ENCODE measurements at places on chromosomes 6 and 20.

DNA sequence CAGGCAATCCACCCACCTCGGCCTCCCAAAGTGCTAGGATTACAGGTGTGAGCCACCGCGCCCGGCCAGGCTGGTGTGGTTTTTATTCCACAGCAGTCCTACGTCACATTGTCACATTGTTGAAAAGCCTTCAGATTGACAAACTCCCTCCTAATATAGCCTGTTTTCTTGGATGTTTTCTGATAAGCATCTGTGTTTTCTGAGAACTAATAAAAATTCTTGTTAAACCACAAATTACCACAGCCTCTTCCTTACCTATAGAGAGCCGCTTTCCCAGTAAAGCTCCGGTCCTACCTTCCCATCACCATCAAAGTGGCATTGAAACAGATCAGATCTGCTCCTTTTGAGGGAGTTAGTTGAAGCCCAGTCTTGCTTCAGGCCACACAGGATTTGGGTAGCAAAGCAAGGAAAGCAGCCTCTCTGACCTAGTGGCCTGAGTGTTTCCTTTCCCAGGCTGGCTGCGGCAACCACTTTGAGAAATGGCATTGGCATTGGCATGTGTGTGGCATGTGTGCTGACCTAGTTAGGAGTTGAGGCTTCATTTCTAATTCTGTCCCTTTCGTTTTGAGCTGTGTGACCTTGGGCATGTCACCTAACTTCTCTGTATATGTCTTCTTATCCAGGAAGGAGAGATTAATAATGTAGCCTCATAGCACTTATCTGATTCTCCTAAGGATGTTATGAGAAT lies 1.7 kb upstream of the PKIG start:
- no peak for DNase-seq

DNA sequence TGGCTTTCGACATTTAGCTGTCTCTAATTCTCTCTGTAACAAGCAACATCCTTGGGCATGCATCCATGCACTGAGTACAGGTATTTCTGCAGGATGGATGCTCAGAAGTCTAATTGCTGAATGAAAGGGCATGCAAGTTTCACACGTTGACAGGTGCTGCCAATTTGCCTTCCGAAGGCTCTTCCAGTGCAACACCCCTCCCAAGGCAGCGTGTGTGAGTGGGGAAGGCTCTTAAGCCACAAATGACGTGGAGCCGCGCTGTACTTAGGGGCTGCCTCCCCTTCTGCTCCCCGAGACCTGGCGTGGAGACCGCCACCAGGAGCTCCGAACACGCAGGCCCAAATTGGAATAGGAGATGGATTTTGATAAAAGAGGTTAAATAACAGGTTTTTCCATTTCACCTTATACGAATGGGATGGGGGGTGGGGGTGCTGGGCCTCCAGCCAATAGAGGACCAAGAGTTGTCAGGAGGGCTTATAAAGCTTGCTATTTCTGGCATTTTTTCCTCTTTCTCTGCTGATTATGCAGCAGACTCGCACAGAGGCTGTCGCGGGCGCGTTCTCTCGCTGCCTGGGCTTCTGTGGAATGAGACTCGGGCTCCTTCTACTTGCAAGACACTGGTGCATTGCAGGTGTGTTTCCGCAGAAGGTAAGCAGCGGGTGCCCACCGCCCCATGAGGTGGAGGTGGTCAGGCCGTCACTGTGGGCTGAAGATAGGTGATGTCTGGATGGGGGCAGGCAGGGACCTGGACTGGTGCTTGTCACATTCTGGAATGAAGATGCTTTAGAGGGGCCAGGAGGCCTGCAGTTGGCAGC lies 30.9 kb downstream of the TOX2 start:
- DNase-seq, result no peak

DNA sequence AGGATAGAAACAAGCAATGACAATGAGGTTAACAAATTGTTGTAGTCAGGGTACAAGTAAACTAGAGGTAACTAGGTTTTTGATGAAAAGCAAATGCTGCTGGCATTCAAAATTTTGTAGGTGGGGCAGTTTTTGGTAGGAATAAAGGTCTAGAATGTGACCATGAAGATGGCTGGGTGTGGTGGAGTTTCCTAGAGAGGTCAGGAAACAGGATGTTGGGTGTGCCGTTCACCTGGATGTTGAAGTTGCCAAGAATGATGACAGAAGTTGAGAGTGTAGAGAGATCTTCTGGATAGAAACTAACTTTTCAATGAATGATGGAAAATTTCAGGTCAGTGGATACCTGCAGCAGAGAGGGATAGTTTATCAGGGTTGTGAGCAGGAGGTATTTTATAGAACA lies 22.7 kb downstream of the MAPK14 start:
- no peak for DNase-seq

- DNase-seq, result no peak
These were observed 22.0 kb upstream of the RIPK1 start for GRCh38 chr6:3046295-3046694.

DNA sequence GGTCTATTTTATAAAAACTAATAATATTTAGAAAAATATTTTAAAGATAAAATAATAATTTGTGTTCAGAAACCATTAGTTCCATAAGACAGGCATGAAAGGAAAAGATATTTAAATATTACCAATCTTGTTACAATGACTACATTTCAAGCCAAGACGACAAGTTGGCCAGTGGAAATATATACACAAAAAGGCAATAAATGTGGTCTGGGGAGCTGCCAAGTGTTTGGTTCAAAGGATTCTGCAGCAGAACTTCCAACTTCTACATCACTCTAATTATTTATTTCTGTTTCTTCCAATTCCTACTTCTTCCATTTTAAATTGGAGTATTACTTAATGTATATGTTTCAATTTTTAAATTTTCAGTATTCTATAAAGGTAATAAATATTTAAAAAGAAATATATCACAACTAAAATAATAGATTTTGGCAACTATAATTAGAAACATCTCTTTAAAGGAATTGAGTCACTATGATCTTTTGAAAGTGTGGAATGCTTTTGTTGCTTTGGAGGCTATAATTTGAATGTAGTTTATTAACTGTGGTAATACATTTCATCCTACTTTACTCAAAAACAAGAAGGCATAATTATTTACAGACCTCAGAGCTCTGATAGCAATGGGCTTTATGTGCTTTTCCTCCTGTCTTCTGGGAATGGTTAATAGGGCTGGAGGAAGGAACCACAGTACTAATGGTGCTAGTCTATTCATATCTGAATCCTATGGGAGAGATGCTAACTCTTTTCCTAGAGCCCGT lies 129.7 kb upstream of the FAM184A start:
- no peak for DNase-seq

GRCh38 chr20:61940491-61940890 lies 125.2 kb downstream of the TAF4 start:
- no peak for DNase-seq

GRCh38 chr20:7015257-7015656 lies 247.8 kb downstream of the BMP2 start:
- DNase-seq, result no peak

- DNase-seq, result no peak
These were observed 65.3 kb downstream of the CTNNBL1 start for GRCh38 chr20:37759052-37759553.

- DNase-seq, result no peak
These were observed 375 bp upstream of the TMEM14C start for GRCh38 chr6:10722570-10722819.

- no peak for DNase-seq
These were observed 26.9 kb downstream of the DDX43 start for GRCh38 chr6:73421534-73421933.

- DNase-seq, result no peak
These were observed 24.2 kb upstream of the TMX4 start for GRCh38 chr20:8043687-8044282.

DNA sequence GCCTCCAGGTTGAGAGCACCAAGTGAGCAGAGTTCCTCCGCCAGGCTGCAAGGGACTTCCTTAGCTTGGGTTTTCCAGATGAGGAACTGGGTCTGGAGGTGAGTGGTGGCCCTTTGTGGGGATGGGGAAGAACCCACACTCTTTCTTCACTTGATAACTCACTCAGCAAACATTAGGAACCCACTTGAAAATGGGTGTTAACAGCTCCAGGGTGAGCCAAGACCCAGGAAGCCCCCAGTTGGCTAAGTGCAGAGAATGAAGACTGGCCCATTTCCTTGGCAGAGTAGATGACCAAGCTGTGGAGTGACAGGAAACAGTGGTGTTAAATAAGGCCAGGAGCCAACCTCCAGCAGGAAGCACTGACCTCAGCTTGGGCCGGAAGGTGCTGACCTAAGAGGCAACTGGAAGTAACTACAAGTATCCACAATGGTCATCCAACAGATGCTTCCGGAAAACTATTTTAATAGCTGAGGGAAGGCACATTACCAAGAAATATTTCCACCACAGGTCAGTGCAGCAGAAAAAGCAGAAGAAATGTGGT lies 22.7 kb downstream of the MRPL14 start:
- no peak for DNase-seq

GRCh38 chr6:130923350-130923749 lies 96.1 kb downstream of the SMLR1 start:
- DNase-seq, result no peak

- no peak for DNase-seq
These were observed 339.2 kb upstream of the JAG1 start for GRCh38 chr20:11012975-11013374.

DNA sequence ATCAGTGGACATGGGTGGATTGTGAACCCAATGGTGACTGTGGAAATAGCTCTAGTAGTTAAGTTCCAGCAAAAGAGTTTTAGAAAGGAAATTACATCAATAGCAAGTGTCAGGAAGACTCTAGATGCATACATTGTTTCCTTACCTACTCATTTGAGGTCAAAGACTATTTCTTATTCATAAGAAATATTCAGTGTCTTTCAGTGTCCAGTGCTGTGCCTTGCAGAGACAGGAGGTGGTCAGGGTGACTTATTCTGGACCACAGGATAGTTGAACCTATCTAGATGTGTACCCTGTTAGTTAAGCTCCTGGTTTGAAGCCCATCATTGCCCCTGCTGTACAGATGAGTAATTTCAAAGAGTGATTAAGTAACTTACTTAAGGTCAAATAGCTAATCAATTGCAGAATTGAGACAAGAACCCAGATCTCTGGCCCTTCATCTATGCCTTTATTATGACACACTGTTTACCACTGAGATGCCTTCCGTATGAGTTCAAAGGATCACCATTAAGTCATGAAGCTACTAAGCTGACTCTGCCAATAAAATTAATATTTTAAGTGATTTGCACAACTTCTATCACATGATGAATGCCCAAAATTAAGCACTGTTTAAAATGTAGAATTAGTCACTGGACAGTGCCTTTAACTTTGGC lies 136.1 kb downstream of the PDSS2 start:
- DNase-seq, result no peak

GRCh38 chr6:89047473-89047872 lies 33.1 kb upstream of the PNRC1 start:
- DNase-seq, result no peak

DNA sequence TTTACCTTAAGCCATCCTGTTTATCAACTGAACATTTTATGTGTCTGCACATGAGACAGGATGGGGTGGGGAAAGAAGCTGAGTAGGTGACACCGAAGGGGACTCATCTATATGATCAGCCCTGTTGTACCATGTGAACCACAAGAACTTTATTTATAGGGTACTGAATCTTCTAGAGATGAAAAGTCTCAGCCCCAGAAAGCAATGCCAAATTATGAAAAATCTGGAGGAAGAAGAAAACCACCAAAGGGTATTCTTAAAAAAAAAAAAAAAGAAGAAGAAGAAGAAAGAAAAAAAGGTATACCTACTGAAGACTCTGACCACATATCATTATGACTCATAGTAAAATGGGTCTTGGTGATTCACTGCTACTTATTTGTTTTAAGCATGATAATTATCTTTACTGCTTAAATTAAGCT lies 39.8 kb upstream of the HBS1L start:
- peak; percentile 16 for DNase-seq

GRCh38 chr6:53691252-53691651 lies 25.7 kb upstream of the KLHL31 start:
- DNase-seq, result no peak

DNA sequence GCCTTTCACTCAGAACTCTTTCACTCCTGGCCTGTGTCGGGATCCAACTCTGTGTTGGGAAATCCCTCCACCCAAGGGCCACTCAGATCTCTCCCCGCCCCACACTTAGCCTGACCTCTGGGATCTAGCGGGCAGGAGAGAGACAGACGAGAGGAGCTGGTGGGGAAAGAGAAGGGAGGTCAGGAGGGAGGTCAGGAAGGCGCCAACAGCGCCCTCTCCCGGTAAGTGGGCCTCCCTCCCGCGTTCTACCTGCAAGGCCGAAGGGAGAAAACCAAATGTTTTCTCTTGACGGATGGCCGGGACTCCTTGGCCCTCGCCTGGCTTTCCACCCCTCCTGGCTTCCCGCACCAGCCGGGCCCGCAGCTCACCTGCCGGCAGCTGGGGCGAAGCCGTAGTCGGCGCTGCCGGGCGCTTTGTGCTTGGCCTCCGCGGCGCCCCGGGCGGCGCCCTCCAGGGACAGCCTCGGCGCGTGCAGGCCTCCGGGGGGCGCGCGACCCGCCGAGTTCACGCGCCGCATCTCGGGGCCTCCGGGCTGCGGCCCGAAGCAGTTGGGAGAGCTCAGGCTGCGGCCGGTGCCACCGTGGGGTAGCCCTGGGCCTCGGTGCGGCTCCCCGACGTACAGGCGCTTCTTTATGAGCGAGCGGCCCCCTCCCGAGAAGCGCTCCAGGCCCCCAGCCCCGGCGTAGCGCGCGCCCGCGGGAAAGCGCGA lies 38.2 kb downstream of the C6orf132 start:
- DNase-seq, result peak; percentile 50

- no peak for DNase-seq
These were observed 47.4 kb downstream of the SLC23A2 start for GRCh38 chr20:4953881-4954280.

DNA sequence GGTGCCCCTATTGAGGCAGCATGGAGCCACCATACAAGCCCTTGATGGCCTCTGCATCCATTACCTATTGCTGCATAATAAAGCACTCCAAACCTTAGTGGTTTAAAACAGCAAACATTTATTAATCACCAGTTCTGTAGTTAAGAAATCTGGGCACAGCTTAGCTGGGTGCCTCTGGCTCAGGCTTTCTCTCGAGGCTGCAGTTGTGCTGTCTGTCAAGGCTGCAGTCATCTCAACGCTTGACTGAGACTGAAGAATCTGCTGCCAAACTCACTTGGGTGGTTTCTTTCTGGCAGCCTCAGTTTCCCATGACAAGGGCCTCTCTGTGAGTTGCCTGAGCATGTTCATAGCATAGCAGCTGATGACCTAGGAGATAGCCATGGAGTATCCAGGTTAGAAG lies 207.4 kb upstream of the LRFN2 start:
- no peak for DNase-seq

- no peak for DNase-seq
These were observed 265.1 kb upstream of the PRDM1 start for GRCh38 chr6:105821027-105821426.

DNA sequence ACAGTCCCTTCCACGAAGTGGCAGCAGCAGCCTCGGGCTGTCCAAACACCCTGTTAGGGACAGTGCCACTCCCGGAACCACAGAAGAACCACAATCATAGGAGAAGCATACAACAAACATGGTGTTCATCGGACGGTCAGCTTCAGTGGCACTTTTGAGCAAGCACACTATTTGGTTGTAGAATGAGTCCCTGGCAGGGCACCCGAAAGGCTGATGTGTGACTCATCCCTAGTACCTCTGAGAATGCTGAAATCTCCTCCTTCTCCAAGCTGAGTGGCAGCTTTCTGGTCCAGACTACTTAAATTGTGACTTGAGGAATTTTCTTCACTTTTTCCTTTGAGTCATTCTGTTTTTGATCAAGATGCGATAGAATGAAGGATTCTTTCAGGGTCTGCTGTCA lies 282.5 kb downstream of the ESR1 start:
- no peak for DNase-seq
